ENCODE measurements at places on chromosomes 16 and 17.

DNA sequence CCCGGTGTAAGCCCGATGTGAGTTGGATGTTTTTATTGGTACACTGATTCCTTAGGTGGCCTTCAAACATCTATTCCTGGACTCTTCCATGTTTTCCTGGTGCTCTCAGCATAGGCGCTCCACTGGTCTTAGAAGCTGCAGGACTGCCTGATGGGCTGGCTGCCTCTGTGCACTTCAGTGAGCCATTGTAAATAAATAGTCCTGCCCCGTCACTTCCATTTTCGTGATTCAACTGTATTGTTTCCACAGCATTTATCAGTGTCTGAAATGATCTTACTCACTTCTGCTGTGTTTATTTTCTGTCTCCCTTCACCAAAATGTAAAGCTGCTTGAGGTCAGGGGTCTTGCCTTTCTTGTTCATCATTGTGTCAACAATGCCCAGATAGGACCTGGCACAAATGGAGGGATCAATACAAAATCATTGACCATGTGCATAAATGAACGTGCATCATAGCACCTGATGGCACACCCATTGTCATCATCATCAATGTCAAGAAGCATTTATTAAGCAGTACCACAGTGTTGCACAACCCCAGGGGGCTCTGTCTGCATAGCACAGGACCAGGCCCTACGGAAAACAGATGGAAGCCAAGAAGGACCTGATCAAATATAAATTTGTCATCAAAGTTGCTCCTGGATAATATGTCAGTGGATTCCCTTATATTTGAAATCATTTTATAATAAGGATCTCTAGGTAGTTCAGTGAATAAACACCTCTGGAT is 66.6 kb upstream of the CPHXL start:
- DNase-seq = no peak

- DNase-seq = no peak
Observed at GRCh38 chr16:10870137-10870776, 6.7 kb upstream of the CIITA start.

DNA sequence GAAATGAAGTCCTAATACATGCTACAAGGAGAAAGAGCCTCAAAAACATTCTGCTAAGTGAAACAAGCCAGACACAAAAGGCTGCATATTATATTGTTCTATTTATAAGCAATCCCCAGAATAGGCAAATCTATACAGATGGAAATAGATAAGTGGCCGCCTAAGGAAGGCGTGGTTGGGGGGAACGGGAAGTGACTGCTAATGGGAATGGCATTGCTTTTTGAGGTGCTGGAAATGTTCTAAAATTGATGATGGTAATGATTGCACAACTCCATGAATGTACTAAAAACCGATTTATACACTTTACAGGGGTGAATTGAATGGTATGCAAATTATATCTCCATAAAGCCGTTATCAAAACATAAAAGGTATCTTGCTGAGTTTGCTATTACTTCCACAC is 67.7 kb downstream of the GAS7 start:
- no peak for DNase-seq

DNA sequence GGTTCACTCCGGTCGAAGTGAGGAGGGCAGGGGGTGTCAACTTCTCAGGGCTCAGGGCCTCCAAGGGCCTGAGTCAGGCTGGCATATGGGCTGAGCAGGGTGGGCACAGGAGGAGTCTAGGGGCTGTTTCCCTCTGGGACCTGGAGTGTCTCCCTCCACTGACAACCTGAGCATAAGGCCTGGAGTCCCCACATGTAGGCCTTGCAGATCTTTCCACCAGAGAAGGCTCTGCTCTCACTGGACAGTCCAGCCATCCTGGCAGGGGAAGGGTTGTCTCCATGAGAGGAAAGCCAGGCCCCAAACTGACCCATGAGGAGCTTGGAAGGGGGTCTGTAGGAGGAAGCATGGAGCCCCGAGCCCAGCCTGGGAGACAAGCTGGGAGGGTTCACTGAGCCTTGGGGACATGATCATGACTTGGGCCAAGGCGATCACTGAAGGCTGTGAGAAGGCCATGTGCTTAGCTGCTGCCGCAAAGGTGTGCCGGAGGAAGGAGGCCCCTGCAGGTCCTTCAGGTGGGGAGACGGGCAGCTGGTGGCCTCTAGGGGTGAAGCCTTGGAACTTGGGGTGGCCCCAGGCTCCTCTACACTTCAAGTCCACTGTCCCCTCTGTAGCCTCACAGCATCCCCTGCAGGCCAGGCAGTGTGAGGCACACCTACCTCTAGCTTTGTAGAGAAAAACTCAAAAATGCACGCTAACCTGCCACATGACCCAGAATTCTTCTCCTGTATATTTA is 9.9 kb downstream of the CMTM2 start:
- no peak for DNase-seq

GRCh38 chr16:85348065-85348840 is 236.0 kb upstream of the CIBAR2 start:
- no peak for DNase-seq

DNA sequence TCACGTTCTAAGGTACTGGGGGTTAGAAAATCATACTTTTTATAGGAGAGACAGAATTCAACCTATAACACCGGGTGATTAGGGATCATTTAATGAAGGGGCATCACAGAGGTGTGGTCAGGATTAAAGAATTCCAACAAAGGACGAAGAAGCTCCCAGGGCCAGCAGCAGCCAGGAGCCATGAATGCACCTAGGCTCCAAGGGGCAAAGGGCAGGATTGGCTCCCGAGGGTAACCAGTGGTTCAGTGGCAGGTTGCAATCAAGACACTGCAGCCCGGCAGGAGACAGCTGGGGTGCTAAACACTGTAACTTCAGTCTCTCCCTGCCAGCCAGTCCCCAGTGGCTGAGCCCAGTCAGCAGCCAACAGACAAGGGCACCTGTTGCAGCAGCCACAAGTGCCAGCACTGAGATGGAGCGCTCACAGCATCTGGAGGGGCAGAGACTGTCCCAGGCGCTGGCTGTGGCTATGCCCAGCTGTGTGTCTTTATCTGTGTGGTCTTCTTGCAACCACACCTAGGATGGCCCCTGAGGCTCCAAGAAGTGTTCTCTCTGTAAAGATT is 23.9 kb downstream of the DHRS7C start:
- DNase-seq = no peak

DNA sequence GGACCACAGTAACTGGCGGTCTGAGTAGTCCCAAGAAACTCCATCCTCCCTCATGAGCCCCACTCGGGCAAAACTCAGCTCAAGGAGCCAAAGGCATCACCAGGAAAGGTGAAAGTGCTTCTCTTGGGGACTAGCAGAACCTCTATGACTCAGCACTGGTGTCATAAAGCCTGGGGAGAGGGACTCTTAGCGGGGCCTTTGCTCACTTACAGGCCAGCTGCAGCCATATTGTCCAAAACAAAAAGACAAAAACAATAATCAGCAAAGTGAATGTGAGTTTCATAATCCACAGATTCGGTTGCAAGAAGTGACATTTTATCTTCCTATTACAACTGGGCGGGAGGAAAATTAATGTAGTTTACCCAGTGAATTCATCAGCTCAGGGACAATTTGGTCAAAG is at the start of gene TEKT5:
TEKT5 (minus strand) TSS at position 101 of the 400 bp plus-strand sequence; CDS start at position 44, 57 bp downstream.
- DNase-seq = no peak

DNA sequence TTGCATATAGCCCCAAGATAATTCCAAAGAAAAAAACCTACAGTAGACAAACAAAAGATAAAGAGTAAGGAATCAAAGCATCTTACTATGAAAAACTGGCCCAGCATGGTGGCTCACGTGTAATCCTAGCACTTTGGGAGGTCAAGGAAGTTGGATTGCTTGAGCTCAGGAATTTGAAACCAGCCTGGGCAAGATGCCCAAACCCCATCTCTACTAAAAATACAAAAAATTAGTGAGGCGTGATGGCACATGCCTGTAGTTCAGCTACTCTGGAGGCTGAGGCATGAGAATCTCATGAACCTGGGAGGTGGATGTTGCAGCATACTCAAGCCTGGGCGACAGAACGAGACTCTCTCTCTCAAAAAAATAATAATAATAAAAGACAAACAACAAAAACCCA is 764.7 kb upstream of the KIF2B start:
- DNase-seq = no peak

DNA sequence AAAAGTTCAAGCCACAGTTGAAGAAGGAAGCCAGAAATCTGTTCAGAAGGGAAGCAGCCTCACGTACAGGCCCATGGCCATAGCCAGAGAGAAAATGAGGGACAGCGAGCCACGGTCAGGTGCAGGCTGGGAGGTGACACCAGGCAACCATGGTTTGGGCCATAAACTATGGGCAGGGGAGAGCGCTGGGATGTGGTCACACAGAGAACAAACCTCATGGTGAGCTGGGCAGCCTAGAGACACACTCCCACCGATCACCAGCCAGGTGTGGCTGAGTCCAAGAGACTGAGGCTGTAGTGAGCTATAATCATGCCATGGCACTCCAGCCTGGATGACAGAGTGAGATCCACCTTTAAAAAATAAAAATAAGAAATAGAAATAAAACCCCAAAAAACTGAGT is 76.5 kb downstream of the NETO2 start:
- no peak for DNase-seq

DNA sequence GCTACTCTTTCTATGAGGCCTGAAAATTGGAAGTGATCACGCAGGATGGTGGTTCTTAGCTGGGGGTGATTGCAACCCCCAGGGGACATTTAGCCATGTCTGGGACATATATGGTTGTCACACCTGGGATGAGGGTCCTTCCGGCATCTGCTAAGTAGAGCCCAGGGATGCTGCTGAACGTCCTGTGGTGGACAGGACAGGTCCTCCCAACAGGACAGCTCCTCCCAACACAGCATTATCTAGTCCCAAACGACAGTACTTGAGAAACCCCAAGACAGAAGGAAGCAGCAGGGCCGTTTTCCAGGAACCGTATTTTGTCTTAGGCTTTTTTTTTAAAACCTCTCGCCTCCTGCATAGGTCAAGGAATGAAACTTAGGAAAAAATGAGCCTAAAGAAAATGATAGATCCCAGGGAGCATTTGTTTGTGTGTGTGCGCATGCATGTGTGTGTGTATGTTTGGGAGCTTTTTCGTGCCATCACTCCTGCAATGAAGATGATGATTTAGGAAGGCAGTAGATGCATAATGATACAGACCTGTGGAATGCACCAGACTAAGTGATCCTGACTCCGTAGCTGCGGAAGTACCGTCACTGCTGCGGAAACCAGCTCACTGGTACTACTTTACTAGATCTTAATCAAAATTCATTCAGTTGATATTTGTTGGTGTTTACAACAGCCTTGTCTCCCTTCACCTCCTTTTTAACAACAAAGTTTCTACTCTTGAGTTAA is 118.2 kb downstream of the SNX29 start:
- DNase-seq = no peak

- DNase-seq = no peak
Observed at GRCh38 chr17:6437956-6438355, 3.0 kb upstream of the AIPL1 start.

GRCh38 chr17:10082795-10083194 is 115.6 kb downstream of the GAS7 start:
- DNase-seq = no peak

DNA sequence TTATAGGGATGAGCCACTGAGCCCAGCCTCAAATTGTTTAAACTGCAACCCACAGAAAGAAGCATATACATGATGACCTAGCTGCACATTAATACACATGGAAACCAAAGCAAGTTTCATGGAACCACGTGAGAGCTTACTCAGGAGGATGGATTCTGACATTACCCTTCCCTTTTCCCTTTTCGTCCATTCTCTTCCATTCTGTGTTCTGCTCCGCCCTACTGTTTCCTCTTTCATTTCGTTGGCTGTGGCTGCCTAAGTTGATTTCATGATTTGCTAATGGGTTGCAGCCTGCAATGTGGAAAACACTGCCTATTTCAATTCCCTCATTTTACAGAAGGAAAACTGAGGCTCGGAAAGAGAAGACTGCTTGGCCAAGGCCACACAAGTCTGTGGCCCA is 176.5 kb downstream of the C16orf78 start:
- no peak for DNase-seq

- no peak for DNase-seq
Observed at GRCh38 chr17:82239401-82239925, 10.6 kb downstream of the SLC16A3 start.

- DNase-seq = no peak
Observed at GRCh38 chr17:51672065-51672464, 411.7 kb downstream of the UTP18 start.

GRCh38 chr16:56985288-56985961 is 3.9 kb upstream of the NLRC5 start:
- peak; percentile 82 for DNase-seq

DNA sequence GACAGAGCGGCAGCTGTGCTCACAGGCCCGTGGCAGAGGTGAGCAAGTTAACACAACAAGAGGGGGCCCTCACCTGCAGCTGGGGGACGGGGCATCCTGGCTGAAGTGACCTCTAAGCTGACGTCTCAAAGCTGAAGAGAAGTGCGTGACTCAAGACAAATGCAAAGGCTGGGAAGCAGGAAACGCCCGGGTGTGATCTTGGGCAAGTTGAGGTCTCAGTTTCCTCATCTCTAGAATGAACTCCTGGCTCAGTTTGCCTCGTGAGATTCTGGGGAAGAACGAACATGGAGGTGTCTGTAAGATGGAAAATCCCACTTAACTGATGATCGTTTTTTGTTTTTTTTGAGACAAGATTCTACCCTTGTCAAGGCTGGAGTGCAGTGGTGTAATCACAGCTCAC is 40.1 kb upstream of the C1QL1 start:
- DNase-seq = no peak

DNA sequence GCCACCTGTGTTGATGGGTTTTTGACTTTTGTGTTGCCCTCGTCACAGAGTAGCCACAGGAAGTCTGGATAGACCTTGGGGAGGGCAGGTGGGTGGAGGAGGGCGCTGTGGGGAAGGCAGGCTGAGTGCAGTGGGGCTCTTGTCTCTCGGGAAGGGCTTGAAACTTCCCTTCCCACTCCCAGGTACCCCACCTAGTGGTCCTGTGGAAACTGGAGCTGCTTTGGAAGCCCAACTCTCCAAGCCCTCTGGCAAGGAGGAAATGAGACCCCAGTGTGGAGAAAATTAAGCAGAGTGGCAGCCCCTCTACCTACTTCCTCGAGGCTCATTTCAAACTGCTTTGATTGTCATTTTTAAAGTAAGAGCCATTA is 9.2 kb downstream of the CA5A start:
- no peak for DNase-seq

DNA sequence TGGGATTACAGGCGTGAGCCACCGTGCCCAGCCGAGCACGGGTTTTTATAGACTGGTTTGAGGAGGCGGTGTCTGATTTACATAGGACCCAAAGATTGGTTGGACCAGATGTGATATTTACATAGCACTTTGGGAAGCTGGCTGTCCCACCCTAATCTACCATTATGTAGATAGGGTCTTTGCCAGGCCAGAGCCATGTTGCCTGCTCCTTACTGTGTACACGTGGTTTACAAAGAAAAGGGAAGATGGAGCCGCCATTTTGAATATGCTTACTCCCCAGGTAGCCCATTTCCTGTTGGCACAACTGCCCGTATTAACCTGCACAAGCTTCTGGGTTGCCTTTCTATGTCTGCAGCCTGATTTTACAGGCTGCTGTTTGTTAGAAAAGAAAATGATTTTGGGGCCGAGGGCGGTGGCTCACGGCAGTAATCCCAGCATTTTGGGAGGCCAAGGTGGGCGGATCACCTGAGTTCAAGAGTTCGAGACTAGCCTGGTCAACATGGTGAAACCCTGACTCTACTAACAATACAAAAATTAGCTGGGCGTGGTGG is 89.9 kb upstream of the EEF2KMT start:
- DNase-seq = no peak

Data from fibroblast of gingiva (primary cell).